ENCODE measurements at places on chromosomes 6 and 20.

GRCh38 chr6:97423190-97423589, 140.2 kb upstream of the MMS22L start:
- no peak for DNase-seq

DNA sequence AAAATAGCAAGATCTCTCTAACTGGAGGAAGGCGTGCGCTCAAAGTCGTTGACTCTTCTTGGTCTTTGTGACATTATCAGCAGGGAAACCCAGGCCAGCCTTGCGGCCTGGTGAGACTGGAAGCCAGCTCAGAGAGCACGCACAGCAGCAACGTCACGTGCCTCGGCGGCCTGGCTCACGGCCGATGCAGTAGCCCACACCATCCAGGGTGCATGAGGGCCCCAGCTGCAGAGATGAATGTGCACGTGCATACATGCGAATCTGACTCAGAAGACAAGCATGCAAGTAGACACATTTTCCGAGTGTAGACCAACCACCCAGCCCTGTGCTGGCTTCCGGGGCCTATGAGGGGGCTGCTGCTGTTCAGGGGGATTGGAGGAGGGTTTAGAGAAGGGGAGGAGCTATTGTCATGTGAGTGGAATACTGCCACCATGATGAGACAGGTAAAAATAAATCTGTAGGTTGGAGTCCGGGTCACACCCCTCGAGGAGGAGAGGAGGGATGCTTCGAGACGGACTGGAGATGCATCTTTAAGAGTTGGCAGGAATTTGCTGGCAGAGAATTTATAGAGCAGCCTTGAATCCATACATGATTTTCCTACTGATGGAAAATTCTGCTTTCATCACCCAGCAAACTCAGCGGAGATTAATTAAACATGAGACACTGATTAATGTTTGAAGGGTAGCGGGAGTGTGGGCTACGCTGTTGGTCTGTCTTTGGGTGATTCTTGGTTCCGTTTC, 388.2 kb downstream of the CDH4 start:
- DNase-seq = no peak

GRCh38 chr6:37538107-37538506, 38.4 kb upstream of the CCDC167 start:
- DNase-seq = no peak

DNA sequence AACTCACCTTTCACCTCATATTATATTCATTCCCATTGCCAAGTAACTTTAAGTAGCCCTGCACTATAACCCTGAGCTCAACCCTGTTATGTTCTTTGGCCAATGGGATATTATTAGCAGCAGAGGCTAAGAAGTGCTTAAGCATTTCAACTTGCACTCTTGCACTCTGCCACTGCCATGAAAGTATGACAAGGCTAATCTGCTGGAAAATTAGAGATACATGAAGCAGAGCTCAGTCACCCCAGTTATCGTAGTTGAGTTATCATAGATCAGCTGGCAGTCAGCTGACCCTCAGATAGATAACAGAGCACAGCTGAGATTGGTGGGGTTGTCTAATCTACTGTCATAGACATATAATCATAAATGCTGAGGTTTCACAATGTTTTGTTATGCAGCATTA, 209.4 kb upstream of the RUNX2 start:
- DNase-seq = no peak

- DNase-seq = no peak
Observed at GRCh38 chr20:11445891-11446290, 471.8 kb upstream of the BTBD3 start.

DNA sequence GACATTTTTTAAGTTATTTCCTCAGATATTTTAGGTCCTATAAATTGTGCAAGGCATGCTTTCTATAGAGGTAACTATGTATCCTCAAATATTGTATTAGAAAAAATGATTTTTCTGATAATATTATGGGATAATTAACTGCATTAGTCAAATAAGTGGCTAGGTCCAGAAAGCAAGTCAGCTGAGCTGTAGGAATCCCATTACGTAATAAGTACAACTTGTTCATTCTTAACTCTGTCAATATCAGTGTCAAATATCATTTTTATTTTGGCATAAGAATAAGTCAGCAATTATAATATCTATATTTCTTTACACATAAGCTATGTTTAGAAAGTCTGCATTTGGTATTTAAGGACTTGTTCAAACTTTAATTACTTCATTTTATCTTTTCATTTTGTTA, 830.9 kb upstream of the GJE1 start:
- DNase-seq = no peak

DNA sequence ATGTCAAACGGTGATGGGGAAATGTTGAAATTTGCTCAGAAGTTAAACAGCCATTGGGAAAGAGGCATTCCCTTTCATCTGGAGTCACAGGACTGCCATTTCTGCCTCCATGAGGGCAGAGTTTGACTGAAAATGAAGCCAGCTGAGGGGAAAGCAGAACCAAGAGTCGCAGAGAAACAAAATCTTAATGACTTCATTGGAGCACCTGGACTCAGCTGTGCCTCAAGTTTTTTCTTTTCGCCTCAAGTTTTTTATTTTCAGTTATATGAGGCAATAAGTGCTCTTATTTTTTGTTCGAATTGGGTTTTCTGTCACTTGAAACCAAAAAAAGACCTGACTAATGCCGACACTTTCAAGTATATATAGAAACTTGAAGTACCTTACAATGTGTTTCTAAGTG, 161.3 kb downstream of the PKHD1 start:
- DNase-seq = no peak

GRCh38 chr6:110676396-110676795, 138.9 kb downstream of the CDK19 start:
- DNase-seq = no peak

Data from activated CD4-positive, alpha-beta T cell treated with anti-CD3 and anti-CD28 coated beads for 1 hour (primary cell).